Activated CD4-positive, alpha-beta T cell treated with anti-CD3 and anti-CD28 coated beads for 24 hours (primary cell): ENCODE measurements at places on chromosomes 11 and 22.

DNA sequence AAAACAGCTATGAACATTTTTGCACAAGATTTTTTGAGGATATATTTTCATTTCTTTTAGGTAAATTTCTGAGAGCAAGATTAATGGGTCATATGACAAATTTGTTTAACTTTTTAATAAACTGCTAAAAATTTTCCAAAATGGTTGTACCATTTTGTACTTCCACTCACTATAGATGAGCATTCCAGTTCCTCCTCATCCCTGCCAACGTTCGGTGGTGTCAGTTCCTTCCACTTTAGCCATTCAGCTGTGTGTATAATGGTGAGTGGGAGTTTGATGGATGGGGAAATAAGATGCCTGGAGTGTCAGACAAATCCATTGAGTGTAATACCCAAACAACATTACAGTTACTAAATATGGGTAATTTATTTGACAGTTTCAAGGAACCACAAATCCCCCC is 49.7 kb downstream of the MIAT start:
- no peak for DNase-seq

DNA sequence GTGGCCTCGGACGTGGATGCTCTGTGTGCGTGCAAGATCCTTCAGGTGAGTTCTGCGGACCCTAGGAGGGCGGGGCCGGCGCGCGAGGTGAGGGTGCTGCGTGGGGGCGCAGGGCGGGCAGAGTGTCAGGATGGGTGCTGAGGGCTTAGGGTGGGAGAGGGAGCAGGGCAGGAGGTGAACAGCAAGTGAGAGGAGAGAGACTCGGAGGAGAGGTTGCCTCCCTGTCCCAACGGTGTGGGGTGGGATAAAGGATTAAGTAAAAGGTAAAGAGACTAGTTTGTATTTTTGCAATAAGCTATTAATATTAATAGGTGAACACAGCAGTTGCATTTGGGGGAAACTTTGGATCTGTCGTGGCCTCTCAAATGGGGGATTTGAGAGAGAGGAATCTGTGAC is 451 bp downstream of the CDC45 start:
- no peak for DNase-seq

DNA sequence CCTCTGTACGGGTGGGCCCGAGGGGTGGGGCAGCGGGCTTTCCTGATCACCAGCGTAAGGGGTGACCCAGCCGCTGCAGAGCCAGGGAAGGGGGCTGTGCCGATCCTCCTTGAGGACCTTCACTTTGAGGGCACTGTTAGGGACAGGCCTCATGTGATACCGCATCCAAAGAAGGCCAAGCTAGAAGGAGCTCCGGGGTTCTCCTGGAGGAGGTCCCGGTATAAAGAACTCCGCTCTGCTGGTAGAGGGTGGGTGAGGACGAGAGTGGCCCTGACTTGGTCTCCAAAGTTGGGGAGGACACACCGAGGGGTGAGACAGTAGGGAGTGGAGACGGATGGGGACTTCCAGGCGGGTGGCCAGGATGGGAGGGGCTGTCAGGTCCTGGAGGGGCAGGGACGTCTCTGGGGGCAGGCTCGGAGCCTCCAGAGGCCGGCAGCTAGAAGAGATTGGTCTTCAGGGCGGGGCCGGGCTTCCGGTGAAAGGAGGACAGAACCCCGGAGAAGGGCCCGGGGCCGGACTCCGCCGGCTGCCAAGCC is 4.6 kb downstream of the PHOX2A start:
- DNase-seq = no peak

- DNase-seq = no peak
Measured at GRCh38 chr11:111408789-111409727, 30.0 kb upstream of the POU2AF1 start.

GRCh38 chr11:15346907-15347306 is 232.2 kb downstream of the INSC start:
- no peak for DNase-seq

GRCh38 chr22:38953577-38954413 is 3.6 kb upstream of the APOBEC3A start:
- DNase-seq = peak; percentile 56

GRCh38 chr11:121741761-121742361 is 289.1 kb upstream of the SORL1-AS1 start:
- no peak for DNase-seq

GRCh38 chr11:76159983-76160661 is 46.2 kb downstream of the WNT11 start:
- no peak for DNase-seq

DNA sequence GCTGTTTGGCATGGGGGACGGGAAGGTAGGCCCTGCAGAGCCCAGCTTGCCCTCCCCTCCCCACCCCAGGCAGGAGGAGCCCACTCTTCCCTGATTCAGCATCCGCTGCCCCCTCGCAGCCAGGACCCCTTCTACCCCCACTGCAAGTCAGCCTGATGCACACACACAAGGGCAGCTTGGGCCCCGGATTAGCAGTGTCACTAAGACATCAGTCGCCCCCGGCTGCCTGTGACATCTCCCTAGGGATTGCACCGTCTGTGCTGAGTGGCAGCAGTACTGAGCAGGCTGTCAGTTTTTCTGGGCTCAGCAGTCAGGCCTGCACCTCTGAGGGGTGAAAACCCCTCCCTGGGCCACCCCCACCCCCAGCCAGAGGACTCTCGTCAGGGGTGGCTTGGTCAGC is 30.4 kb upstream of the SYT7 start:
- no peak for DNase-seq

DNA sequence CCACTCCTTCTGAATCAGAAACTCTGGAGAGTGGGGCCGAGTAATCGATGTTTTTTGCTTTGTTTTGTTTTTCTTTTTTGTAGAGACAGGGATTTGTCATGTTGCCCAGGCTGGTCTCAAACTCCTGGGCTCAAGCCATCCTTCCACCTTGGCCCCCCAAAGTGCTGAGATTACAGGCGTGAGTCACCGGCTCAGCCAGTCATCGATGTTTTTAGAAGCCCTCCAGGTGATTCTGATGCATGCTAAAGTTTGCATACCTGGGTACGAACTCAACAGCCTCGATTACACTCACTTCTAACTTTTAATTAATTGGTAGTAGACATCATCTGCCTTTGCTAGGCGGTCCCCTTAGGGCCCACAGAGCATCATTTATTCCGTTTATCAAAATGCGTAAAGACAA is 50.3 kb downstream of the C11orf71 start:
- no peak for DNase-seq

DNA sequence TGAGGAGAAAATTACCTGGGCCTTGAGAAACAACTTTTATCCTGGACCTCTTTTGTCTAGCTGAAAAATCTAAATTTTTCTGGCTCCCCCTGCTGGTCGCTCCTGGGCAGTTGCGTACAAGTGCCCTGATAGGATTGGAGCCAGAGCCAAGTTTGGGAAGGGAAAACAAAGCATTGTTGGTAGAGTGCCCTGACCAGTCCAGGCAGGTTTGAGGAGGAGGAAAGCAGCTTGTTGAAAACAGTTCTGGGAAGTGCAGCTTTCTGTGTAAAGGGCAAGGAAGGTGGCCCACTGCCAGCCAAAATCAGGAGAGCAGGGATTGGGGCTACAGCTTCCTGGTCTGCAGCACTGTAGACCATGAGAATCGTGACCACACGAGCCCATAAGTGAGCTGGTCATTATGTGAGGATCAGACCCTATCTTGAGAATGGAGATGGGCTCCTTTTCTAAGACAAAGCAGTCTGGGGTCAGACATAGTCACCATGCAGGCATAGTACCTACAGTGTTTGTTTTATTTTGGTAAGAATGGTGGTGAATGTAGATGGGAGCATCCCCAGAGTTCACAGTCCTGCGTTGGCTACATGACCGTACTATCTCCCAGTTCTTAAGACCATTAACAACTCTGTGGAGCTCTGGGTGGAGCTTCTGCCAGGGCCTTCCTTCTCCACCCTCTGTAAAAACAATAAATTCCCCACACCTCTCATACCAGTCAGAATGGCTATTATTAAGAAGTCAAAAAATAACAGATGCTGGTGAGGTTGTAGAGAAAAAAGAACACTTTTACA is 21.3 kb upstream of the PIK3IP1 start:
- peak; percentile 59 for DNase-seq

- DNase-seq = no peak
Measured at GRCh38 chr22:48702573-48703264, 1125.0 kb downstream of the BRD1 start.

- no peak for DNase-seq
Measured at GRCh38 chr11:112241486-112241885, 15.3 kb downstream of the PTS start.

DNA sequence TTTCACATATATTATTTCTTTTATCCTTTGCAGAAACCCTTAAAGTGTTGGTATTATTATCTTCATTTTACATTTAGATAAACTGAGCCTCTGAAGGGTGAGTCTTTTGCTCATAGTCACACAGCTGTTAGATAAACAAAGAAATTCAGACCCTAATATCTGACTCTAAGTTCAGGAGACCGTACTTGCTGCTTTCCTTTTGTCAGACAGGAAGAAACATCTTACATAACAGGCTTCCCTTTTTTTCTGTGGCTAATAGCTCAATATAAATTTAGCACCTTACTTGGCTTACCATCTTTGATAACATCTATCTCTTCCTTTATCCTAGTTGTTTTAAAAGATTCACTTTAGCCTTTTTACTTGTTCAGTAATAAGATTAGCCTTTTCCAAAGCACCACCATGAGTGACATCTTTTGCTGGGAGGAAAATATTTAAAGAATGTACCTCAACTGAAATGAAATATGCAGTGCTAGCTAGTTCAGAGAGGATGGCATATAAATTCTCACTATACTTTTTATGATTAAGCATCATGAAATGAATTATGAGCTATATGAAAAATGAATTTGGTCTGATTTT is 128.6 kb downstream of the WNT11 start:
- DNase-seq = no peak
